Osteocyte (in vitro differentiated cells): ENCODE measurements at places on chromosomes 11 and 22. TPM values are rescaled to one million over a fixed set of nuclear protein-coding genes. Genes with fewer than 3 reads are reported as not detected.
A peak's percentile ranks its signal among the peaks of the same experiment; 100 is the strongest.

GRCh38 chr11:83102834-83103233, 31.1 kb upstream of the RAB30 start:
- peaks cover 4% of the 10 kb centered on the region for H3K27me3 ChIP-seq
- H3K4me1 ChIP-seq, result peaks cover 3% of the 10 kb centered on the region

CRYBA4 gene
- not detected in 2 replicates for total RNA-seq

SART1 gene
- 45.5 and 55.9 TPM in 2 replicates for total RNA-seq

- DNase-seq, result no peak
- no peaks in the 10 kb centered on the region for H3K36me3 ChIP-seq
- no peaks in the 10 kb centered on the region for H3K4me1 ChIP-seq
- no peaks in the 10 kb centered on the region for H3K27me3 ChIP-seq
These were observed 292.2 kb upstream of the MPPED2 start for GRCh38 chr11:30878400-30878799.

GRCh38 chr11:94823102-94823732, 55.1 kb downstream of the AMOTL1 start:
- no peak for DNase-seq
- no peak overlapping the region for H3K27ac ChIP-seq
- no peak overlapping the region for H3K4me3 ChIP-seq
- peaks cover 77% of the 10 kb centered on the region for H3K36me3 ChIP-seq

DNA sequence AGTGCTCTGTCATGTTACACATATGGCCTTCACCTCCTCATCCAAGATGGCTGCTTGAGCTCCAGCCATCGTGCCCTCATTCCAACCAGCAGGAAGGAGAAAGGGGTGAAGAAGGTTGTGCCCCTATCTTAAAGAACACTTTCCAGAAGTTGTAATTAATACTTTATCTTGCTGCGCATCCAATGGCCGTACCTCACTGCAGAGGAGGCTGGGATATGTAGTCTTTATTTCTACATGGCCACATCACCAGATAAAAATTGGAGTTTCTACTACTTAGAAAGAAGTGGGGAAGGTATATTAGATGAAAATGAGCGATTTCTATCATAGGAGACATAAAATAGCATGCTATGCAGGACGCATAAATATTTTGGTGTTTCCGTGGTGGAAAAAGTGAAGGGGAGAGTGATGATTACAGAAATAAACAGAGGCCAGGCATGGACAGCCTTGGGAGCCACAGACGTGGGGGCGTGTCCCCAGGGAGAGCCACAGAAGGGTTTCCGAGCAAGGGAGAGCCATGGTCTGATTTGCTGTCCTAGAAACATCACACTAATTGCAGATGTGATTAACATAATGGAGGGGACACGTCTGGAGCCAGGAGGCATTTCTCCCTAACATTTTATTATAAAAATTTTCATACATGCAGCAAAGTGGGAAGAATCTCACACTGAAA, 8.8 kb upstream of the MB start:
- peaks cover 37% of the 10 kb centered on the region for H3K4me1 ChIP-seq
- no peak overlapping the region for H3K27ac ChIP-seq
- H3K27me3 ChIP-seq, result no peaks in the 10 kb centered on the region

DNA sequence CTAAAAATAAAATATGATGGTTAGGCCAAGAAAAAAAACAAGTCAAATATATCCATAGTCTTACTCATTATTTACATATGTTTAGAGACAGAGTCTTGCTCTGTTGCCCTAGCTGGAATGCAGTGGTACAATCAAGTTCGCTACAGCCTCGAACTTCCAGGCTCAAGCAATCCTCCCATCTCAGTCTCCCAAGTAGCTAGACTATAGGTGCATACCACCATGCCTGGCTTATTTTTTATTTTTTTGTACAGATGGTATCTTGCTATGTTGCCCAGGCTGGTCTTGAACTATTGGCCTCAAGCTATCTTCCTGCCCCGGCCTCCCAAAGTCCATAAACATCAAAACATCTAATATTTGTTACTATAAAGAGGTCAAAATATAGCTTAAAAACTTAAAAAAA, 36.1 kb downstream of the C2CD3 start:
- H3K4me1 ChIP-seq, result peaks cover 42% of the 10 kb centered on the region
- H3K4me3 ChIP-seq, result no peak overlapping the region
- no peak for DNase-seq
- peaks cover 23% of the 10 kb centered on the region for H3K36me3 ChIP-seq

DNA sequence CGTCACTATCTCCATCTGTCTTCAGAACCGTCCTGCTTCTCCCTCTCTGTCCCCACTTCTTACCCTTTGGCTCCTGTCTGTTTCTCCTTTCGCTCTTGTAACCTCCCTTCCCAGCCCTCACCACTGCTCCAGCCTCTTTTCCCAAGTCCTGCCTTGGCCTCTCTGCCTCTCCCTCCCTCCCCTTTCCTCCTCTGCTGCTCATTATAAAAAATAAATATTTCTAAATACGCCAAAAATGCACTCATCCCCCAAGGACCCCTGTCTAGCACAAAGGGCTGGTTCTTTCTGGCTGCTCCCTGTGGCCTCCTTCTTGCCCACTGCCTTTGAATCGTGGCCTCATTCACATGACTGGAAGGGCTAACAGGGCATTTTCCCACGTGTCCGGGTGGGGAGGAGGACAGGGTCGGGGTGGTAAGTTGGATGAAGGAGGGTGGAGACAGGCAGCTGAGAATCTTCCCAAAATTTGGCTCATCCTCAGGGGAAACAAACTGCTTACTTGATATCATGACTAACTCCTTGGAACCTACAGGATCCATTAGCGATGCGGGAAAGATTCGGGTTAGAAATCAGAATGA, 26.4 kb upstream of the OAF start:
- peaks cover 22% of the 10 kb centered on the region for H3K27me3 ChIP-seq
- H3K27ac ChIP-seq, result no peak overlapping the region
- H3K36me3 ChIP-seq, result no peaks in the 10 kb centered on the region
- H3K4me3 ChIP-seq, result no peak overlapping the region

- no peak overlapping the region for H3K27ac ChIP-seq
- H3K27me3 ChIP-seq, result no peaks in the 10 kb centered on the region
- H3K36me3 ChIP-seq, result no peaks in the 10 kb centered on the region
- H3K4me3 ChIP-seq, result no peak overlapping the region
These were observed 284.8 kb downstream of the CADM1 start for GRCh38 chr11:115219376-115219775.

- H3K4me3 ChIP-seq, result no peak overlapping the region
- DNase-seq, result no peak
- H3K27ac ChIP-seq, result no peak overlapping the region
These were observed 19.0 kb upstream of the TTLL12 start for GRCh38 chr22:43205748-43206508.

DNA sequence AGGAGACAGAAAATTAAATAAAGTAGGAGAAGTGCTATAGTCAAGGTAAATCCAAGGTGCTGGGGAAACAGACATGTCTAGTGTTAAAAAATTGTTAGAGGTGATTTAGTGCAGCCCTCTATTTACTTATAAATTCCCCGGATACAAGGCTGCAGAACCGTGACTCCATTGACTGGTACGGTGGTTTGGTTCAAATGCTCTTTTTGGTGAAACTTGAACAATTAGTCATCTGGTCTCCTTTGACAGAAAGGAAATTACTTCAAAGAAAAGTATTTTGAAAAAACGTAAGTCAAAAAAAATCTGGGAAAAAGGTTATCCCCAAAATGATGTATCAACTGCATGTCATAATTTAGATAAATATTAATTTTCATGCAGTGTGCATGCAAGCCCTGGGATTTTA, 399.2 kb downstream of the CNTN5 start:
- no peaks in the 10 kb centered on the region for H3K36me3 ChIP-seq
- H3K4me1 ChIP-seq, result no peaks in the 10 kb centered on the region

GRCh38 chr11:79897896-79898295, 457.1 kb upstream of the TENM4 start:
- no peaks in the 10 kb centered on the region for H3K27me3 ChIP-seq
- no peaks in the 10 kb centered on the region for H3K4me1 ChIP-seq
- no peak for DNase-seq
- no peaks in the 10 kb centered on the region for H3K36me3 ChIP-seq

DAGLA gene
- total RNA-seq, result 5.1 TPM in 2 replicates

ADAMTS8 gene
- total RNA-seq, result 0.19 and 0.31 TPM in 2 replicates

DNA sequence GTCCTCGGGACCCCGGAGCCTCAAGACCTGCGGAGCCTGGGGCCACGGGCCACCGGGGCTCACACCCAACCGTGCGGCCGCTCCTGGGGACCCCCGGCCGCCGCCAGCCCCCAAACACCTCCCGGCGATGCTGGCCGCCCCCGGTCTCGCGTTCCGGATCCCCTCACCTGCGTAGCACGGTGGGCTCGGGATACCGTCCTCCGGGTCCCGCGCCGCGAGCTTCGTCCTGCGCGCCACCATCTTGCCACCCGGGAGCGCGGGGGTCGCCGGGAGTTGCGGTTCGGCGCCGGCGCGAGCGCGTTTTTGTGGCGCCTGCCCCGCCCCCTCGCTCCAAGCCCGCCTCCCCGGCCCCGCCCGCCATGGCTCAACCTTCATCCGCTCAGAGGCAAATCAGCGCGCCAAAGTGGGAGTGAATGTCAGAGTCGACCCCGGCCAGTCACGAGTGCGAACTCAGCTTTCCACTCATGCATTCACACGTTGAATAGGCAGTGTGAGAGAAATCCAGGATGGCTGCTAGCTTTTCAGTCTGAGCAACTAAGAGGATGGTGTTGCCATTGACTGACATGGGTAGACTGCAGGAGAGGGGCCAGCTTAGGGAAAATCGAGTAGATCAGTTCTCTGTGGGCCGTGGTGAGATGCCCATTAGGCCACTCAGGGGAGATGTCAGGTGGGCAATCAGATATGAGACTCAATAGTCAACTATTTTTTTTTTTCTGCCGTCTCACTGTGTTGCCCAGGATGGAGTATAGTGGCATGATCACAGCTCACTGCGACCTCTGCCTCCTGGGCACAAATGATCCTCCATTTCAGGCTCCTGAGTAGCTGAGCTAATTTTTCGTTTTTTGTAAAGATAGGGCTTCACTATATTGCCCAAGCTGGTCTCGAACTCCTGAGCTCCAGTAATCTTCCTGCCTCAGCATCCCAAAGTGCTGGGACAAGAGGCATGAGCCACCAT, 28.3 kb downstream of the SERHL2 start:
- peak; percentile 90 for DNase-seq
- H3K27ac ChIP-seq, result peak overlapping the region; percentile 24
- peak overlapping the region; percentile 90 for H3K4me3 ChIP-seq
